ENCODE measurements at places on chromosomes 5 and 9. TPM values are rescaled to one million over a fixed set of nuclear protein-coding genes. Genes with fewer than 3 reads are reported as not detected.
A peak's percentile ranks its signal among the peaks of the same experiment; 100 is the strongest.

DNA sequence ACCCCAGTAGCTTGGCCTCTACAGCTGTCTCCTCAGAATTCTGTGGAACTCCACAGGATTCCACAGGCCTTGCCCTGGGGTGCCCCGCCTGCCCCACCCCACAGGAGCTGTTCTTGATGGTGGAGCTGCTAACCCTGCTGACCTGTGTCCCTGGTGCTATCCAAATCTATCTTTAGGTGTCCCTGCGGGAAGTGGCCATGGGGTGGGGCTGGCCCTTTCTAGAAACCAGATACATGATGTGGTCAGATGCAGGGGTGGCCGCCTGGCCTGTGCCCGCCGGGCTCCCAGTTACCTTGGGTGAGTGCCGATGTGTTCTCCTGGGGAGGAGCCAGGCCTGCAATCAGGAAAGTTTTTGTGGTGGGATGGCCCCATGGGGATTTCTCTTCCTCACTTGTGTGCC, 34.2 kb downstream of the WNK2 start:
- DNase-seq, result no peak

- DNase-seq, result peak; percentile 69
Measured at GRCh38 chr5:78908173-78909061, 76.7 kb downstream of the ARSB start.

DNA sequence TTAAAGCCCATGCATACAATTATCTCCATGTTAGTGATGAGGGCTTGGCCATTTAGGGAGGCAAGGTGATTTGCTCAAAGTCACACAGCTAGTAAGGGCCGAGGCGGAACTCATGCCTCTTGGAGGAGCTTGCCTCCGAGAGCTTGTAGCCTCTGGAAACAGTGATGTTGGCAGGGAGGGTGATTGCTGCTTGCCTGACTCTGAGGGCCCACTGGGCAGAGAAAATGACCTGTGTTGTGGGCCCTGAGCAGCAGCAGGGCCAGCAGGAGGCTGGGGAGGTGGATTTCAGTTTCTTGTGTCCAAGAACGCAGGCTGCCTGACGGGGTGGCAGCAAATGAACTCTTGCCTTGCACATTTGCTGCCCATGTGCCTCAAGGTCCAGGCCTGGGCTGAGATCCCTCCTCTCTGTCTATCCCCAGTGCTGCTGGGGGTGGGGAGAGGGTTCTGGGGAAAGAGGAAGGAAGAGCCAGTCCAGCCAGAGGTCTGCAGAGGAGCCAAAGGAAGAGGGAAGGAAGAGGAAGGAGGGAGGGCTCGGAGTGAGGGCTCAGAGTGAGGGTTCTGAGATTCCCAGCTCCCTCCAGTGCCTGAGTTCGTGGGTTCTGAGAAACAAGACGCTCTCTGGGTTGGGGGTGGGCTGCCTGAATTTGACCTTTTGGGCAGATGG, 16.2 kb upstream of the PTGS1 start:
- no peak for DNase-seq

DNA sequence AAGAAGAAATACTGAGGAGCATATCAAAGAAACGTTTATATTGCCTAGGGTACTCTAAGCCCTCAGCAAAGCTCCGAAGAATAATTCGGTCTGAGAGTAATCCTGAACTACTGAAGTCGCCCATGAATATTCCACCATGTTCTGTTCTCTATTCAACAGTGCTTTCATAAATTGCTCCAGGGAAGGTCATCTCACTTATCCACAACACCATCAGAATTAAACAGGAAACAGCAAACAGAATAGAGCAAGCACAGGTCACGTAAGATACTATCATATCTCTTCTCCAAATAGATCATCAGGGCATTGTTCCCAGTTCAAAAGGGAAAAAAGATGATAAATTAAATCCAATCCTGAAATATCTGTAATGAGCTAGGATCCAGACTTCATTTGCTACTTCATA, 325.6 kb downstream of the DEPDC1B start:
- no peak for DNase-seq

DNA sequence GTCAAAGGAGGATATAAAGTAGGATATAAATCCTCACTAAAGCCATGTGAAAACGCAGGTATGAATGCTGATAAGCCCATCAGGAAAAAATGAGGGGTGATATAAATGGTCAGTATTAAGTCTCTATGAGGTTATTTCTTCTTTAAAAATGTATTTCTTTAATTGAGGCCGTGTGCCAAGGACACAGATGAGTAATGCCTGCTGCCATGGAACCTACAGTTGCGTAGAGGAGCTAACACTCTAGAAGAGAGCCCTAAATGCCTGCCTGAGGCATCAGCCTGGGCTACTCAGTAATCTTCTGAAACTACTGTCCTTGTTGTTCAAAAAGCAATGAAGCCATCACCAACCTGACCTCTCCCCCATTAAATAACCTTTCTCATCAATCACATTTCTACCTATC, 84.9 kb downstream of the KLHL3 start:
- no peak for DNase-seq

GRCh38 chr5:138625134-138625533, 49.9 kb upstream of the HSPA9 start:
- no peak for DNase-seq

DNA sequence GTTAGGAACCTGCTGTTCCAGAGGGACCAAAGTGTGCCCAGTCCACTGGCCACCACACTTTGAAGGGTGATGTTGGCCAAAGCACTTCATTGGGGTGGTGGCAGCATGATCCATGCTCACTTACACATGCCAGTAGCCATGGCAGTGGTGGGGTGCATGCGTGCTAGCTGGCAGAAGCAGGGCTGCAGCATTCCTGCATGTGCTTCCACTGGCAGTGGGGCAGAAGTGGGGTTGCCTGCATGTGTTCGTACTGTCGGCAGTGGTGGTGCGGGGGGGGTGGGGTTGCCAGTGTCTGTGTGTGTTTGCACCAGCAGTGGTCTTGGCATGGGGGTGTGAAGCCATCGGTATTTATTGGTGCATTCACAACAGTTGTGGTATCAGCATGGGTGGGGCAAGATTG, 260.3 kb upstream of the ANKH start:
- no peak for DNase-seq

- no peak for DNase-seq
Measured at GRCh38 chr9:129131300-129132145, 20.3 kb downstream of the PTPA start.

DNA sequence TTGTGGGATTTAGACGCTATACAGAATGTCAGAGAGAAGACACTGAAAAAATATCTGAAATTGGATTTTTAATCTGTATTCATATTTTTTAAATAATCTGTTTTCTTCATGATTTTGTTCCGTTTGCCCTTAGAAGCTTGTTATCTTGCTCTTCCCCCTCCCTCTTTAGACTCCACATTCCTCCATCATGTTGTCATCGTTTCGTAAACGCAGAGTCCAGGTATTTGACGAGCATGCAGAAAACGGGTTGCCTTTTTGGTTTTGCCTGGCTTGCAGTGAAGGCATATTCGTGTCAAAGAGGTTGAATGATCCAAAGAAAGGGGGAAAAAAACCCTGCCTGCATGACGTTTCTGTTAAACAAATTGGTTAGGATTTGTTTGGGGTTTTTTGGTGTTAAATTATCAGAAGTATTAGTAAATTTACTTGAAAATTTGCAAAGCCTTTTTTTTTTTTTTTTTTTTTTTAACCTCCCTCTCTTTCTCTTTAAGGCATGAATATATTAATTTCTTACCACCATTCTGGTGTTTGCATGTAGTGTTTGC, 2.9 kb downstream of the SPTAN1 start:
- no peak for DNase-seq

DNA sequence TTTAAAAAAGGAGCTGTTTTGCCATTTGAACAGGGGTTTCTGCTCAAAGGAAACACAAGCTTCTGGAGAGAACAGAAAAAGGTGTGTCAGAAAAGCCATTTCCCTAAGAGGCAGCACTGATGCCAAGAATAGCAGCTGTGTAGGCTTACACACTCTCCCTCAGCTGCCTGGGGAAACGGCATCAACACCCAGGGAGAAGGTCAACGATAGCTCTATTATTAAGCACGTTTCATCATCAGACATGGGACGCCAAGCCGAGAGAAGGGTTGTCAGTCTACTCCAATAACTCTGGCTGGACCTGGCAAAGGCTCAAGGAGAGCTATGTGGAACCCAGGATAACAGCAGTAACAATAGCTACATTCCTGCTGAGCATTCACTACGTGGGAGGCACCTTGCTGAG, 314.2 kb downstream of the CDK5RAP2 start:
- DNase-seq, result no peak

GRCh38 chr5:54553659-54554207, 36.2 kb downstream of the SNX18 start:
- DNase-seq, result no peak

GRCh38 chr5:92909602-92909962, 671.4 kb downstream of the NR2F1-AS1 start:
- DNase-seq, result peak; percentile 31

- no peak for DNase-seq
Measured at GRCh38 chr5:79255786-79256557, 20.0 kb downstream of the JMY start.

DNA sequence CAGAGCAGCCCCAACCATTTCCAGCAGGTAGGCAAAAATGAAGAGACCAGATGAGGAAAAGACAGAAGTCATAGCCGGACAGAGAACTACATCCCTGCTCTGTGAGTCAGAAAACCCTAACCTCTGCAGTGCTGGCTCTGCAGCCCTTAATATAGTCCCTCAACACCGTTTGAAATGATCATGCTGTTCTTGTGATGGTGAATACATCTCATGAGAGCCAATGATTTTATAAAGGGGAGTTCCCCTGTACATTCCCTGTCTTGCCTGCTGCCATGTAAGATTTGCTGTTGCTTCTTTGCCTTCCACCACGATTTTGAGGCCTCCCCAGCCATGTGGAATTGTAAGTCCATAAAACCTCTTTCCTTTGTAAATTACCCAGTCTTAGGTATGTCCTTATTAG, 216.8 kb upstream of the RFX3 start:
- DNase-seq, result no peak

DNA sequence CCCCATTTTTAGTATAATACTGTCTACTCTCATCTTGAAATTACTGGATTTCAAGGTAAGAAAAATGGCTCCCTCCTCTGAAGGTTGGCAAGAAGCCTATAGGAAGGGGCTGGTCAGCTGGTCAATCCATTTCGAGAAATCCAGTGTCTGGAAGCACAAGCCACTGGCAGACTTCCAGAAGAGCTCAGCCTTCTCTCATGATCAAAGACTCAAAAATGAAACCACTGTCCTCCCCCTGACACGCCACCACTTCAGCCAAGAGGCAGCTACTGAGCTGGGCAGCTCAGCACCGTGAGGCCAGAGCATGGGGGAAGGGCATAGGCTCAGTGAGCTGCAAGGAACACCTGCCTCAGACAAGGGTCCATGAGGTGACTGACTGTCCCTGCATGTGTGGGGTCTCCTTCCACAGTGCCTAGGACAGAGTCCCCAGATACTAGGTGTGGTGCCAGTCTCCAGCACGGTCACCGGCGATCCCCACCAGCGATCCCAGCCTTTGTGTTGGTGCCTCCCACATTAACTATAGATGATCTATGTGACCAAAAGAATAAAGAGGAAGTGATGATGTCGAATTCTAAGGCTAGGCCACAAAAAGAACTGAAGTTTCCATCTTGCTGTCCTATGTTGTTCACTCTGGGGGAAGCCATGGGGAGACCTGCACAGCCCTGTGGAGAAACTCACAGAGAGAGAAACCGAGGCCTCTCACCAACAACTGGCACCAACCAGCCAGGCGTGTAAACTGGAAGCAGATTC, 100.1 kb upstream of the LRRTM2 start:
- DNase-seq, result no peak

- DNase-seq, result no peak
Measured at GRCh38 chr5:41598011-41598410, 87.6 kb upstream of the PLCXD3 start.

- no peak for DNase-seq
Measured at GRCh38 chr5:110548171-110548570, 178.3 kb downstream of the TMEM232 start.

GRCh38 chr9:18834740-18835361, 198.2 kb downstream of the SAXO1 start:
- no peak for DNase-seq

- no peak for DNase-seq
Measured at GRCh38 chr9:32906213-32906612, 95.2 kb downstream of the APTX start.

DNA sequence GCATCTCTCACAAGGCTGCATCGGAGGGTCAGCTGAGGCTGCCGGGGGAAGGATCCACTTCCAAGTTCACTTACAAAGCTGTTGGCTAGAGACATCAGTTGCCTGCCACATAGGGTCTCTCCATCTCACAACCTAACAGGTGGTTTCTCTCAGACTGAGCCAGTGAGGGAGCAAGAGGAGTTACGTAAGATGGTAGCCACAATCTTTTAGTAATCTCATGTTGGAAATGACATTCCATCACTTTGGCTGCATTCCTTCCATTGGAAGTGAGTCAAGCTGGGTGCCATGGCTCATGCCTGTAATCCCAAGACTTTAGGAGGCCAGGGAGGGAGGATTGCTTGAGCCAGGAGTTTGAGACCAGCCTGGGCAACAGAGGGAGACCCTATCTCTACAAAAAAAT, 7.4 kb upstream of the GRK6 start:
- DNase-seq, result no peak

- no peak for DNase-seq
Measured at GRCh38 chr5:16709691-16710433, 93.1 kb upstream of the RETREG1 start.

GRCh38 chr5:98769959-98770208, 3.6 kb upstream of the RGMB start:
- no peak for DNase-seq

DNA sequence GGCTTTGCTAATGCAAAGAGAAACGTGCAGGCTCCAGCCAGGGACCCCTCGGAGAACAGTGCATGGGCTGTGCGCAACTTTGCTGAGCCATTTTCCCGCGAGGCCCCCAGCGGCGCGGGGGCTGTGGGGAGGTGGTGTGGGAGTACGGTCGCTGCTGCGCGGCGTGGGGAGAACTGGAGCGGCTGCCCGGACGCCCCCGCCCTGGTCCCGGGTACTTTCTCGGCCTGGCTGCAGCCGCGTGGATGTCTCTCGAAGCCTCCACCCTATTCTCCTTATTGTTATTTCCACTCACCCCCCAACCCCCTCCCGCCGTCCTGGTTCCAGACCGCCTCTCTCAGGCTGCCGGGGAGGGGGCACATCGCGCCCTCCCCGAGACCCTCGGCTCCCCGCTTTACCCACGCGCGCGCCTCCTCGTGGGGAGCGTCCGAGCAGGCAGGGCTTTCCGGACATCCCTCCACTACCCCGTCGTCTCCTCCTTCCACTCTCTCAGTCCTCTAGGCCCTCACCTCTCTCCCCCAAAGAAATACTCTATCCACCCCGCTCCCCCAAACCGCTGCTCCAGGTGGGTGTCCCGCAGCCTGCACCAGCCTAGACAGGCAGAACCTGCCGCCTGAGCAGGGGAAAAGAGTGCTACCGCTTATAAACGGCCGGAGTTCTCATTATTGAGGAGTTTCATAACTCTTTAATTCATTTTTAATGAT, 68.6 kb upstream of the TBCA start:
- DNase-seq, result no peak

GRCh38 chr5:56817263-56818014, 2.1 kb downstream of the MAP3K1 start:
- no peak for DNase-seq

- no peak for DNase-seq
Measured at GRCh38 chr5:6436715-6437331, 11.8 kb upstream of the UBE2QL1 start.

Gene SEMA5A
- 78.6 TPM for total RNA-seq

Gene SEMA4D
- 14.0 TPM for total RNA-seq

Gene CNTNAP3B
- total RNA-seq, result 50.2 TPM

Gene FOXD4L4
- not detected for total RNA-seq

Gene ERAP2
- 53.2 TPM for total RNA-seq

Gene LRRTM2
- total RNA-seq, result 3.3 TPM

Gene CCDC152
- 3.3 TPM for total RNA-seq

Gene PPP2R2B
- total RNA-seq, result 11.8 TPM

Gene PRXL2C
- 19.7 TPM for total RNA-seq

Gene BTNL8
- total RNA-seq, result not detected

Gene NTRK2
- 56.7 TPM for total RNA-seq

Gene GRM6
- total RNA-seq, result not detected

Gene ENTPD2
- total RNA-seq, result 6.4 TPM
